Hepatocyte (in vitro differentiated cells): ENCODE measurements at places on chromosomes 7 and 10. TPM values are rescaled to one million over a fixed set of nuclear protein-coding genes. Genes with fewer than 3 reads are reported as not detected.

DNA sequence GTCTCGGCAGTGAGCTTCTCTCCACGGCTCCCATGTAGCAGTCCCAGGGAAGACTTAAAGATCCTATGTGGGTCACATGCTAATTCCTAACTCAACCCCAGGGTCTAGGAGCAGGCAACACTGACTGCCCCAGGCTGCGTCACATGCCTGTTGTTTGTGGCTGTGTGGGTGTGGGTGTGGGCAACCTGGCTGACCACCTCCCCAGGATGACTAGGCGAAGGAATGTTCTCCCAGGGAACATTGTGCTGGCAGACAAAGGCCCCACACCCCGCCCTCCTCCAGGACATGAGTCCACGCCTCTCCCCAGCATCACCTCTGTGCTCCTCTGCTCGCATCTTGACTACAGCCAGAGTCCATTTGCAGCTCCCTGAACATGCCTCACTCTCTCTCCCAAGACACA lies 30.3 kb downstream of the SLC29A3 start:
- DNase-seq, result peak; percentile 46

DNA sequence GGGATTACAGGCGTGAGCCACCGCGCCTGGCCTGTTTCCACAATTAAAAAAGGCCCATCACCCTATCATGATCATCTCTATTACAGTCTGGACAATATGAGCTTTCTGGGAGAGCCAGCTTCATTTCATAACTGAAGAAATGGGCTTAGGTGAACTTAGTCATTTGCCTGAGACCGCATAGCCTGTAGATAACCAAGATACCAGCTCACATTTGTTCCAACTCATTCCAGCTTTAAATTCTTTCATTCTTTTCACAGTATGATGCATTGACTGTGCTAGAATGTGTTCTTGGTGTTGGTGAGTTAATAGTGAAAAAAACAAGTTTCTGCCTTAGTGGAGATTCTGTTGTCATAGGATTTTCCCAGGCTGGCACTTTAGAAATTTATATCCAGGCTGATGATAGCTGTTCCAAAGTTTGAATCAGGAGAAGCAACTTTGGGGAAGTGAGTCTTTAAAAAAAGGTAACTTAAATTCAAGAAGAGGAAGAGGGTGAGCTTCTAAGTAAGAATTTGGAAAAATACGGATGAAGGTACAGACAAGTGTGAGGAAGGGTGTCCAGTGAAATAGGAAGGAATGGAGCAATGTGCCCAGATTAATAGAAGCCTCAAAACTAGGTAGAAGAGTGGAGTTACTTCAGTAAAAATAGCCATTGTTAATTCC lies 2.1 kb upstream of the H2AZ2 start:
- peak; percentile 18 for DNase-seq

- DNase-seq, result no peak
Measured at GRCh38 chr10:62735464-62736167, 68.9 kb upstream of the ADO start.

- DNase-seq, result no peak
Measured at GRCh38 chr10:110061687-110062086, 53.9 kb downstream of the ADD3 start.

- DNase-seq, result no peak
Measured at GRCh38 chr10:96721207-96721572, 876 bp upstream of the PIK3AP1 start.

DNA sequence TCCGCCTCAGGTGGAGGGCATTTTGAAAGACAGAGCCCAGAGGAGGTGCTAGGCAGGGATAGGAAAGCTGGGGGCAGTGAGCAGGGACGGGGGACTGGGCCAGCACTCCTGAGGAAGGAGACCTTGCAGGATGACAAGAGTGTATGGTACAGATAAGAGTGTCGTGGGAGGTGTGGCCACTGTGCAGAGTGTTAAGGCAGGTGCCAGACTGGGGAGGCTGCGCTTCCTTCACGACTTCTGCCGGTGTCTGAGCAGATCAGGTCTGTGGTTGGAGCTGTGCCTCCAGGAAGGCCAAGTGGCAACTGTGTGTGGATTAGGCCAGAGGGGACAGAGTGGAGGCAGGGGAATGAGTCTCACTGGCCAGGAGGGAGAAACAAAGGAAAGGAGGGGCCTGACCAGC lies 161.7 kb downstream of the HIBADH start:
- DNase-seq, result no peak

GRCh38 chr10:100470367-100470766 lies 7.6 kb downstream of the WNT8B start:
- DNase-seq, result no peak

- peak; percentile 30 for DNase-seq
Measured at GRCh38 chr7:115782696-115783490, 247.7 kb downstream of the TFEC start.

GRCh38 chr10:27743012-27743876 lies 2.4 kb downstream of the MKX start:
- peak; percentile 46 for DNase-seq

- no peak for DNase-seq
Measured at GRCh38 chr10:71562904-71563303, 156.7 kb downstream of the C10orf105 start.

- no peak for DNase-seq
Measured at GRCh38 chr7:69981646-69982045, 383.4 kb downstream of the AUTS2 start.

- no peak for DNase-seq
Measured at GRCh38 chr10:30254926-30255325, 94.2 kb downstream of the MTPAP start.

- no peak for DNase-seq
Measured at GRCh38 chr7:47095946-47096345, 486.0 kb downstream of the TNS3 start.

DNA sequence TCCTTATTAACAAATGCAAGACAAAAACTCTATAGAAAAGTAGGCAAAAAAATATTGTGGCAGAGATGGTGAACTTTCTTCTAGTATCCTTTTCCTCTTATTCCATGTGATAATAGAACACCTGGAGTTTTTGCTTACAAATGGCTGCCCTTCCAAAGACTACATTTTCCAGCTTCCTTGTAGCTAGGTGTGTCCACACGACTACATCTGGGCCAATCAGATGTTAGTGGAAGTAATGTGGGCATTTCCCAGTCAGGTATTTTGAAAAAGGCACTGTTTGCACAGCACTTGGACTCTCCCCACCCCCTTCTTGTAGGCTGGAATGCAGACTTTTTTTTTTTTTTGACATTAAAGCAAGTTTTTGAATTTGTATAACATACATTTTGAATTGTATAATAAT lies 105.5 kb upstream of the TBX20 start:
- no peak for DNase-seq

DNA sequence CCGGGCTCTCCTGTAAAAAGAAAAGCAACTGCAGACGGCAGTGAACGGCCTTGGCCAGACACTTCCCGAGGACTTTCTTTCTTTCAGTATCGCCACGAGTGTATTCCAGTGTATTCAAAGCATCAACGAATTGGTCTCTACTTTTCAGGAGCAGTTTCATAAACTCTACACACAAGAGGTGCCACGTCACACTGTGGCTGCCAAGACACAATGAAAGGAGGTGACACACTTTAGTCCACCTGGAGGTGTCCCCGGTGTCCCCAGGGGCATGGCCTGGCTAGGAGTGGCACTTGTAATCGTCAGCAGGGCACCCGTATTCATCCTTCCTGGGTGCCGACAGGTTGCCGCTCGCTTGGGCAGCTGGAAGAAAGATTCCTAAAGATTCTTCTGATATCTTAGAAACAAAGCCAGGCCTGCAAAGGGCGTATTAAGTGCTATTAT lies 5.0 kb downstream of the TNS3 start:
- no peak for DNase-seq

- no peak for DNase-seq
Measured at GRCh38 chr10:86922553-86922961, 34.9 kb downstream of the MMRN2 start.

- DNase-seq, result no peak
Measured at GRCh38 chr10:121702351-121703320, 104.4 kb upstream of the FGFR2 start.

- no peak for DNase-seq
Measured at GRCh38 chr10:45256246-45256645, 59.2 kb downstream of the OR13A1 start.

DNA sequence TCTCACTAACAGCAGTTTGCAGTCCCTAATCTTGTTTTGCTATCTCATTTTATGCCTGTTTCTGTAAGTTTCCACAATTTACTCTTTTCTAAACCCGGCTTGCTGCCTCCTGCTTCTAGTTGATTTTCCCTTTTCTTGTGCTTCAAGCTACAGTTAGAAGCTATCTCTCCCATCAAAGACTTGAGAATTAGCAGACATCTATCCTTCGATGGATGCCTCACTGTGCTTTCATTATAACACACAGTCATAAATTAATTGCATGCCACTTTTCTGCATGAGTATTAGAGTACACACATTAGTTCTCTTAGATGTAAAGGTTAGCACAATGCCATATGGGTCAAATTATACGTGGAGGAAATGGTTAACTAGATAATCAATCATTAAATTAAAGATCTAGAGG lies 48.7 kb downstream of the SEMA3A start:
- DNase-seq, result no peak

DNA sequence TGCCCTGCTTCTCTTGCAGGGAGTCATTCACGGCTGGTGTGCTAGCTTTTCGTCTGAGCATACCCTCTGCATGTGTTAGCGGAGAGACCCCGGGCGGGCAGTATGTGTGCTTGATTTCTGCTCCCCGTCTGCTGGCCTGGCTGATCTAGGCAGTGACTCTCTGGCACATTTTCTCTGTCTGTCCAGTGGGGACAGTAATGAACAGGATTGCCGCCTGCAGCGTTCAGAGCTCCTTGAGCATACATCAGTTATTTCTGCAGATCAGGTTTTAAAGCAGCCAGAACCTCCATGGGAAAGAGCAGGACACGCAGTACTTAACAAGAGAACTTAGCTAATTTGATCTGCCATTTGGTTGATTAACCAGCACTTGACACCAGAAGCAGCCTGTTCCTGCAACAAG lies 242.5 kb downstream of the CELF2 start:
- DNase-seq, result no peak

- peak; percentile 68 for DNase-seq
Measured at GRCh38 chr10:32256613-32257437, 90.1 kb downstream of the EPC1 start.

- DNase-seq, result no peak
Measured at GRCh38 chr10:1413823-1414222, 323.5 kb downstream of the ADARB2 start.

GRCh38 chr10:63543576-63543962 lies 22.4 kb downstream of the REEP3 start:
- DNase-seq, result no peak

DNA sequence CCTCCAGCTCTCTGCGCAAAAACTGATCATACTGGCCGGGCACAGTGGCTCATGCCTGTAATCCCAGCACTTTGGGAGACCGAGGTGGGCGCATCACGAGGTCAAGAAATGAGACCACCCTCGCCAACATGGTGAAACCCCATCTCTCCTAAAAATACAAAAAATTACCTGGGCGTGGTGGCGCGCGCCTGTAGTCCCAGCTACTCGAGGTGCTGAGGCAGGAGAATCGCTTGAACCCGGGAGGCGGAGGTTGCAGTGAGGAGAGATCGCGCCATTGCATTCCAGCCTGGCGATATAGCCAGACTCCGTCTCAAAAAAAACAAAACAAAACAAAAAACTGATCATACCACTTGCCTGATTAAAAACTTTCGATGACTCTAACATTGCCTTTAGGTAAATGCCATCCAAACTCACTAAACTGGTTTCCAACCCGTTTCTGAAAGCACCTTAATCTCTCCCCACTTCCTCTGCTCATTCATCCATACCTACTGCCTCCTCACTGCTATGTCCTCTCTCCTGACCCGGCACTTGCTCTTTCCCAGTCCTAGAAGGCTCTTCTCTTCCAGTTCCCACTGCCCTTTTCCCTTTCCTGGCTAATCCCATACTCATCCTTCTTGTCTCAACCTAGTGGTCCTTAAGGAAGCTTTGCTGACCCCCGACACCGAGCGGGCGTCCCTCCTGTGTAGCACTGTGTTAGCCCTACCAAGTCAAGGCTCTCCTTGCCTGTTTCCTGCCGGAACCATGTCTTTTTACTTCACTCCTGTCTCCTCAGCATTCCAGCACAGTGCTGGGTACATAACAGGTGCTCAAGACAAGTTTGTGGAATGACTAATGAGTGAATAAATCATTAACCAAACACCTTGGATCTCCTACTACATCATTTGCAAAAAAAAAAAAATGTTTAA lies 686 bp upstream of the MIOS start:
- DNase-seq, result peak; percentile 36

DNA sequence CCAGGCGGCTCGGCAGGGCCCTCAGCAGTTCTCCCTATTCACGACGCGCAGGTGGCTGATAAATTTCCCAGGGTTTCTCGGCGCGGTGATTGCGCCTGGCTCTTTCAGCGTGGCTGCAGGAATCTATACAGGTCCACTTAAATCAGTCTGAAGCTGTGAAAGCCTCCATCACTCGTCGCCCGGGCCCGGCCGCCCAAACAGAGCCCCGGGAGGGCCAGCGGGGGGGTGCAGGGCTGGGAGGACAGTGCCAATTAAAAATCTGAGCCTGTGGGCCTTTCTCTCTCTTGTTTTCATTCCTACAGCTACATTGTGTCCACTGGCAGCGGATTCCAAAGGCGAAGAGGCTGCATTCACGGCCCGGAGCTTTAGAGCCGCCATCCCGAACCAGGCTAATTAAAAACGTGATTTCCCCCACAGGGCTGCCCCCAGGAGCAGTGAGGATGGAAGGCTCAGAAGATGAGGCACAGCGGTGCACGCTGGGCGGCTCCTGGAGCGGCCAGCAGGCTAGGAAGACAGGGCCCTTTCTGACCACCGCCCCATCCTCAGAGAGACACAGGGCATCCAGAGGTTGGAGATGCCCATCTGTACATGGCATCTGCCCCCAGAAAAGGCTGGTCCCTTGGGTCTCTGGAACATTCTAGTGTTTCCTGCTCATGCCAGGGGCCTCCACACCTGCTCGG lies 100.7 kb downstream of the FAM53B start:
- no peak for DNase-seq

- peak; percentile 58 for DNase-seq
Measured at GRCh38 chr7:24980534-24981170, 674 bp upstream of the OSBPL3 start.

GRCh38 chr10:70660722-70661121 lies 11.6 kb upstream of the ADAMTS14 start:
- DNase-seq, result no peak

- DNase-seq, result no peak
Measured at GRCh38 chr7:35802649-35803048, 1.8 kb downstream of the SEPTIN7 start.

GRCh38 chr10:47300429-47300931 lies 483 bp downstream of the GDF10 start:
- peak; percentile 47 for DNase-seq

- DNase-seq, result no peak
Measured at GRCh38 chr10:31011017-31011664, 20.5 kb downstream of the ZNF438 start.

Gene PRLHR
- not detected in 2 replicates for total RNA-seq

Gene ANLN
- 26.3 and 31.3 TPM in 2 replicates for total RNA-seq

Gene TMEM120A
- 40.6 and 50.7 TPM in 2 replicates for total RNA-seq

Gene PDE1C
- total RNA-seq, result 3.3 and 5.0 TPM in 2 replicates

Gene PKD2L1
- total RNA-seq, result 0.10 TPM in 1 of 2 replicates, not detected in the other

Gene ZNF467
- total RNA-seq, result 5.9 and 7.8 TPM in 2 replicates

Gene OR2A2
- total RNA-seq, result not detected in 2 replicates

Gene CTAGE15
- 1.8 and 2.7 TPM in 2 replicates for total RNA-seq

Gene PMPCB
- 59.3 and 67.6 TPM in 2 replicates for total RNA-seq

Gene NEUROD6
- not detected in 2 replicates for total RNA-seq

Gene SEMA3C
- total RNA-seq, result 134 and 139 TPM in 2 replicates
